Stimulated activated CD4-positive, alpha-beta T cell treated with anti-CD3 and anti-CD28 coated beads, Interleukin-2, amount 100 ng/mL, for 24 hours (primary cell): ENCODE measurements at places on chromosomes 2 and 18.

GRCh38 chr2:38788306-38788705 lies 10.3 kb downstream of the GEMIN6 start:
- no peak for DNase-seq

- no peak for DNase-seq
Observed at GRCh38 chr2:38185012-38185491, 109.1 kb upstream of the CYP1B1 start.

GRCh38 chr2:105432044-105432399 lies 33.2 kb upstream of the FHL2 start:
- no peak for DNase-seq

DNA sequence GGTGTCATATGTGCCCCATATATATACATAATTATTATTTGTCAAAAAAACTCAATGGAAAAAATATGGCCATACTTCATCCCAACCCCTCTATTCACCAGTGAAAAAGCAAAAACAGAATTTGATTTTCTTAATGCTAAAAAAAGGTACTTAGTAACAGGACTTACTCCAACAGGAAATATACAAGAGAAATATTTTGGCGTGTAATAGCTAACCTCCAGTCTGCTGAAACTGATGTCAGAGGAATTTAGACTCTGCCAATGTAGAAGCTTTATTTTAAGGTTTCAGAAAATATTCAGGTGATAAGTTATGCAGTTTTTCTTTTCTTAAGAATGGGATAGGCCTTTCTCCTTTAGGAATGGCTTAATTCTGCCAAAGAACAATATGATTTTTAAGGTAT lies 72.6 kb downstream of the TMEFF2 start:
- no peak for DNase-seq

DNA sequence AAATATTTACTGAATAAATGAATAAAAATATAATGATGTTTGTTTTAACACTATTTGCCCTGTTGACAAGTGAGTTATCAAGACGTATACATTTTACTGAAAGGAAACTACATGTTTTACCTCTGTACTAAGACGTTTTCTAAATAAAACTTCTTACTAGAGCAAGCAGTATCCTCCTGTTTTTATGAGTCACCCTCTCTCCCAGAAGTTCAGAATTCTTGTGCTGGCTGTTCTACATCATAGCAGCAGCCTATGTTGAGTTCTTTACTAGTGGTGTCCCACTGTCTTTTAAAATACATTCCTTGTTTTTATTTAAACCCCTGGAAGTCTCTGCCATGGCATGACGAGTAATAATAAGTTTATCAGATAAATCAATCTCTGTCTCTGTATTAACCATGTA lies 297.4 kb downstream of the CALCRL start:
- DNase-seq: no peak

- DNase-seq: no peak
Observed at GRCh38 chr18:11425211-11425610, 184.2 kb upstream of the SLC35G4 start.
